LoVo (cell line): ENCODE measurements at places on chromosomes 1 and 21.
A peak's percentile ranks its signal among the peaks of the same experiment; 100 is the strongest.

GRCh38 chr1:17624611-17625233, 85.2 kb downstream of the ARHGEF10L start:
- peak; percentile 38 for DNase-seq

GRCh38 chr1:175376194-175376593, 183.6 kb upstream of the KIAA0040 start:
- DNase-seq: no peak

- no peak for DNase-seq
Measured at GRCh38 chr1:116740746-116741145, 13.5 kb upstream of the CD2 start.

GRCh38 chr1:50318428-50318827, 104.8 kb downstream of the DMRTA2 start:
- DNase-seq: no peak

GRCh38 chr1:74357756-74358155, 122.6 kb downstream of the TNNI3K start:
- no peak for DNase-seq

GRCh38 chr1:172489847-172490246, 43.1 kb upstream of the SUCO start:
- DNase-seq: no peak

GRCh38 chr1:8701794-8702471, 115.5 kb downstream of the RERE start:
- peak; percentile 68 for DNase-seq

DNA sequence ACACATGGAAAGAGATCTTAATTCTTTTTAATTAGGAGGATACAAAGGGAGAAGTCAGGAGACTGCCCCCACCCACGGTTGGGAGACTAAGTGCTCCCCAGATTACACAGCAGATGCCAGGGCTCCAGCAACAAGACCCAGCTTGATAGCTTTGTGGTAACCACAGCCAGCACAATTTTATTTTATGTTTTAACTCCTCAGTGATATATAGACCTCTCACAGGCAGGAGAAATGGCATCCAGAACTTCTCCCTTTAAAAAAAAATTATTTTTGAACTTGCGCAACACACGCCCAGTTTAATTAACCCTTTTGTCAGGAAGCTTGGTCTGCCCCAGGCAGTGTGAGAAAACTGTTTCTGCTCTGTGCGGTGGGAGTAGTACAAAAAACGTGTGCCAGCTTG, 62.6 kb upstream of the ACOT11 start:
- no peak for DNase-seq

DNA sequence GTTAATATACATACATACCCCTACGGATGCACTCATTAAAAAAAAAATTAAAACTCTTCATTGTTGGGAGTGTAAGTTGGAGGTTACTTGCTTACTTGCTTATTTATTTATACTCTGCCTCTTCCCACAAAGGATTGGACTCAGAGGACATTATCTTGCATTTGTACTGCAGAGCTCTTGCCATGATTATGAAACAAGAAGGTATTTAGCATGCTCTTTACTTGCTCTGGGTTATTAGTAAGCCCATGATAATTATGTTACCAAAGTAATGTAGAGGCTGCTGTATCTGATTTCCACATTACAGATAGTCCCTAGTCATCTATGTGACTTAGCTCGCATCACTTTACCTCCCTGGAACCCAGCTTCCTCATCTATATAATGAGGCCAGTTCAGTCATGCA, 355.1 kb upstream of the PTBP2 start:
- no peak for DNase-seq

- DNase-seq: no peak
Measured at GRCh38 chr1:109137958-109138357, 24.0 kb downstream of the ELAPOR1 start.

GRCh38 chr1:20191266-20191825, 5.0 kb upstream of the PLA2G2C start:
- no peak for DNase-seq

GRCh38 chr1:929712-930632, 6.2 kb downstream of the SAMD11 start:
- DNase-seq: no peak

DNA sequence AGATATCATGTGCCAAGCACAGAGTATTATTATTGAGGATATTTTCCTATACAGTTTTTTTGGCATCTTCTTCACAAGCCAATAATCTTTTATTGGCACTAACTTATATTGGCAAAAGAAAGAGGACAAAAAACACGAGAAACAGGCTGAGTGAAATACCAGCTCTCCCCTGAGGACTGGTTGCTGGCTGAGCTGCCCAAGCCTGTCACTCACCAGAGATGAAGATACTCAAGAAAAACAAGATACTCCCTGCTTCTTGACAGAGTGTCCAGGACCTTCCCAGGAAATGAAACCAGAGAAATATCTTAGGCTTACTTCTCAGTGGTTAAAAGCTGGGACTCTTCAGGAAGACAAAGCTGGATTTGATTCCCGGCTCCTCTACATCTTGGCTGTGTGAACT, 35.9 kb upstream of the ATP1B1 start:
- DNase-seq: no peak

DNA sequence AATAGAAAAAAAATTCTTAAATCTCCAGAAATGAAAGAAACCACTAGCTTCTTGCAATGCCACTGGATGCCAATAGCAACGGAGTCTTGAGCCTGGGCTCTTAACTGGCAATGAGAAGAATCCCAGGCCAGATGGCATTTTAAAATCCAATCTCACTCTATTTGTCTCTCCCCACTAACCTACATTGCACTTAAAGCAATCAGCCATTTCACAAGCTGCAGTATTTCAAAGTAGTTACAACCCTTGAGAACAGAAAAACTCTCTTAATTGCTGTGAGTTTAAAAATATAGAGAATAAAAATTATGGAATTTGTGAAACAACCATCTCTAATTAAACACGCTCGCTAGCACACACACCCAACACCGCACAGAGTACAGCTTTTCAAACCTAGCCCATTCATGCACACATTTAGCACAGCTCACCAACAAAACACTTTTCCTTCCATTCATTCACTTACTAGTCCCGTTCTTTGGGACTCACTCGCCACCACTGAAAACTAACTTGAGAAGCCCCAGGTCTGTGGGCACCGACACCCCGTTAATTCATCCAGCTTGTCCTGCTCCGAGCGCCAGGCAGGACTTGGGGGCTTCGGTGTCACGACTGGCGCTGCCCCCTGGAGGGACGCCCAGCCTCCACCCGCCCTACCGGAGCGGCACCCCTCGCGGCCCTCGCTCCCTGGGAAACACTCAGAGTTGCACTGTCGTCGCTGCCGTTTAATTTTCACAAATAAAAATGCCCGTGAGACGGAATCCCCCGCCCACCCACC, 1.0 kb downstream of the DDAH1 start:
- DNase-seq: no peak

- peak; percentile 78 for DNase-seq
Measured at GRCh38 chr1:6385488-6386191, 7.9 kb downstream of the ACOT7 start.

DNA sequence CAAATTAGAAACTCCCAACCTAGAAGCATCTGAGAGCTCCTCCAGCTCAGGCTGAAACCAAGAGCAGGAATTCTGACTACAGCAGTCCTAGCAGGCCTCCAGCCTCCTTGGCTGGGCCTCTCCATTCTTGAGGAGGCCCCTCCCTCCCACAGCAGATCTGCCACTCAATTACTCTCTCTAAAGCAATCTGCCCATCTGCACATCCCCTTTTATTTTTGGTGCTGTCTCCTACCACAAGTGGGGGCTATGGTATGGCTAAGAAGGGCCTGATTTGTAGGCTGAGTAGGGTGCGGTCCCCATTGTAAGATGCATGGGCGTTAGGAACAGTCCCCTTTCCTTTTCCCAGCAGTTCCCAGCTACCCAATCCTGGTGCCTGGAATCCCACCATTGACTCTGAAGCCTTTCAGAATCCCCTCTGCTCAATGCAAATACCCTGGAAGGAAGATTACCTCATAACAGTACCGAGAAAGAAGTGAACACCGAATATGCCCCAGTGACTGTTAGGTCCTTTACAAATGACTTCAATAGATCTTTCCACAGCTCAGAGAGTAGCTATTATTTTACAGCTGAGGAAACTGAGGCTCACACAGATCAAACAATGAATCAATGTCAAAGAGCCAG, 11.6 kb upstream of the TTC39A start:
- DNase-seq: no peak

GRCh38 chr1:185342672-185343259, 25.7 kb upstream of the IVNS1ABP start:
- DNase-seq: no peak

- DNase-seq: peak; percentile 56
Measured at GRCh38 chr1:6353955-6354658, 39.5 kb downstream of the ACOT7 start.

DNA sequence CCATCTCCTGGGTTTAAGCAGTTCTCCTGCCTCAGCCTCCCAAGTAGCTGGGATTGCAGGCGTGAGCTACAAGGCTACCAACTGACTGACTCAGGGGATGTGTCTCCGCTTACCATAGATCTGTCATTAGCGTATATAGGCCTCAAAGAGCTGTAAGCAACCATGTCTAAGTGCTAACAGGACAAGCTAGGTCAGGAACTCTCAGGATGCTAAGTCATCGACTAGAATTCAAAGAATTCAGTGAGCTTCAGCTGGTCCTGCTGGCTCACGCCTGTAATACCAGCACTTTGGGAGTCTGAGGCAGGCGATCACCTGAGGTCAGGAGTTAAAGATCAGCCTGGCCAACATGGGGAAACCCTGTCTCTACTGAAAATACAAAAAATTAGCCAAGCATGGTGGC, 29.5 kb downstream of the CAPN2 start:
- no peak for DNase-seq

DNA sequence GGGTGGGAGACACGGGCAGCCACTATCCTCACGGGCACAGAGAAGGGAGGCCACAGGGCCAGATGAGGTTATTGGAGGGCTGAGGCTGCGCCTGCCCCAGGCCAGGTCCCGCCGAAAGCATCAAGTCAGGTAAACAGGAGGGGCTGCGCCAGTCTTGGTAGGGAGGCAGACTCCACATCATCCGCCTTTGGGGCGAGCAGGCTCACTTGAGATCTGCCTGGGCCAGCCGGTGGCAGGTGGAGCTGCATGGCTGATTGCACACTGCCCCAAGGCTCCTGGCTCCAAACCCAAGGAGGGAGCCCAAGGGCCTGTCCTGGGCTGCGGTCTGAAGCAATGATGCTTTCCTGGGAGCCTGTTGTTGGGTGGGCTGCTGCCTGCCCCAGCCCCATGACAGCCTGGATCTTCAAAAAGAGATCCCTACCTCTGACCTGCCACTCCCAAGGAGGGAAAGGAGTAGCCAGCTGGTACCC, 4.6 kb downstream of the SMIM1 start:
- no peak for DNase-seq

DNA sequence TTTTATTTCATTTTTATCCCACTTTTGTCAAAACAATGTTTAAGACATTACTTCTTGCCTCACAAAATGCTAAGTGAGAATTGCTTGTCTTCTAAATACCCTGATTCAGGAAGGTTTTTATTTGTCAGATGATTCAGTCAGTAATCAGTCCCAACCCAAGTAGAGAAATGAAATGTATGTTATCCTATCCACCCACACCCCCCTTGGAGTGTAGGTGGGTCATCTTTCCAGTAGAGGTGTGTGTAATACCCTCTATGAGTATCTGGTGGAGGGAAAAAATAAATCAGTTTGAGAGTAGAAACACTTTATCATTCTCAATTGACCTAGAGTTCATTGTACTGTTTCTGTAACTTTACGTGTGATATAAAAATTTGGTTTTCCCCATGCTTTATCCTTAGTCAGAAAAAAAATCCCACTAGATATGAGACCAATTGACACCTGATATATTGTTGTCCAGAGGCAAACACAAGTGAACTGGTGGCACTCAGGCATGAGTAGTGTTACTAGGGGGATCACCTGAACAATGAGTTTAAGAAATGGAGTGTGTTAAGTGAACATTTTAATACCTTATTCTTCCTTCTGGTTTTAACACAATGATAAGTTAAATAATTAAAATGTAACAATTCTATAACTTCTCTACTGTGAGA, 153.8 kb upstream of the C1orf105 start:
- DNase-seq: no peak

GRCh38 chr1:114377356-114377755, 133.6 kb downstream of the TRIM33 start:
- DNase-seq: no peak

- no peak for DNase-seq
Measured at GRCh38 chr1:236560213-236560771, 36.5 kb downstream of the LGALS8 start.

- DNase-seq: no peak
Measured at GRCh38 chr1:244674446-244674845, 21.5 kb downstream of the DESI2 start.

DNA sequence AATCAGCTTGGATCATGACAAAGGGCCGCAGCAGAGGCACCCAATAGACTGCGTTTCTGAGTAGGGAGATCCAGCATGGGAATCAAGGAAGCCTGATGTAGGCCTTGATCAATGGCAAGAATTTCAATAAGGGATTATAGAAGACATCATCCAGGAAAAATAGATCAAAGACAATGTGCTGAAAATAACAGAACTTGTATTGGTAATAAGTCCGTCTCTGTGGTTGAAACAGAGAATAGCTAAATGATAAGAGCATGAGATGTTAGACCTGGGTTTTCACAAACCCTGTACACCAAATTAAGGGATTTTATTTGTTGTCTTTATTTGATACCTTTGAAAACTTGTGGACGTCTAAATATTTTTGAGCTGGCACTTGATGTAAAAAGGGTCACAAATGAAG, 228.0 kb upstream of the SGIP1 start:
- DNase-seq: no peak

GRCh38 chr1:208007319-208007937, 96.5 kb upstream of the CD34 start:
- DNase-seq: no peak

GRCh38 chr1:228984107-228984506, 248.8 kb downstream of the RHOU start:
- DNase-seq: no peak

- DNase-seq: peak; percentile 22
Measured at GRCh38 chr1:212401838-212402582, 12.7 kb downstream of the PACC1 start.

DNA sequence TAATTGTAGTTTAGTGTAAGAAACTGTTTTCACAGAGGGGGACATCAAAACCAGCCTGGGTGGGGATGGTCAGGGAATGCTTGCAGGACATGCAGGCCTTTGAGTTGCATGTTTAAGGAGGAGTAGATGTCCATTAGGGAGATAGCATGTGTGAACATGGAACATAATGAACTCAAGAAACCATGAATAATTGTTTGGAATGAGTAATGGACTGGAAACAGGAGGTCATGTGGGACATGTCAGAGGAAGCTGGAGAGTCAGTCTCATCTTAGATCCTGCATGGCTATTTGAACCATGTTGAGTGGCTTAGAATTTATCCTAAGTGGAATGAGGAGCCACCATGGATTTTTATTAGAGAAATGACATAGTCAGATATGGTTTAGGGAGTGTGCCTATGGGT, 86.4 kb downstream of the RPE65 start:
- no peak for DNase-seq
